Fibroblast of skin of scalp (primary cell): ENCODE measurements at places on chromosomes 3 and 15.

GRCh38 chr3:155391551-155391958, 98.1 kb upstream of the STRIT1 start:
- DNase-seq: peak; percentile 90

GRCh38 chr15:60096157-60096556, 92.0 kb downstream of the FOXB1 start:
- peak; percentile 67 for DNase-seq

DNA sequence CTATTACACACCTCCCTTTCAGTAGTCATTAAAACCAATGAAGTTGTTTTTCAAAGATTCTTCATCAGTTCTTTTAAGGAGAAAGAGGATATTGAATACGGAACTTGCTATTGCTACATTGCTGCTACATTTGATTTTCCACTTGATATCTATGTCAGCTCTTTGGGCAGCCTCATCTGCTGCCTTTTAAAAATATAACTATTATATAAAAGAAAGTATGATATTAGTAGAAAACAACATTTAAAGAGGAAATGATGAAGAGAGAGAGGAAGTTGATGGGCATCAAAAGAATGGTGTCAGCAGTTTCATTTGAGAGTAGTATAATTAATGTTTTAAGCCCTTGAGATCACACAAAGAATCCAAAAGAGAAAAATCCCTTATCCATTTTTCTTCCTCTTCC, 171.4 kb downstream of the NFKBIZ start:
- no peak for DNase-seq

DNA sequence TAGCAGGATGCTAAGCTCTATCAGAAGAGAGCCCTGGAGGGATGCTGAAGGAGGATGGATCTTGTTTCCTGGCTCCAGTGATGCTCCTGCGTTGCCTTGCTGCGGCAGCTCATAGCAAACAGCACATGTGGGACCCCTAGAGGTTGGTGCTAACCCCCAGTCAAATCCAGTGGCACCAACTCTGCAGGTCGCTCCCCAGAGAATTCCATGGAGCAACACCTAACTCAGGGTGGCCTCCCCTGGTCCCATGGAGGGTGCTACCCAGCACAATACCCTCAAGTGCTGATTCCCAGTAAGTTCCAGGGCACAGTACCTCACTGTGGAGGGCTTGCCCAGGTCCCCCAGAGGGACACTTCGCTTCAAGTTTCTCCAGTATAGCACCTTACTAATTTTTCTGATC, 231.2 kb downstream of the NEK10 start:
- DNase-seq: no peak

GRCh38 chr15:67180514-67181191, 73.8 kb downstream of the AAGAB start:
- no peak for DNase-seq

- DNase-seq: no peak
These were observed 98.6 kb upstream of the NUDT16 start for GRCh38 chr3:131282967-131283366.

DNA sequence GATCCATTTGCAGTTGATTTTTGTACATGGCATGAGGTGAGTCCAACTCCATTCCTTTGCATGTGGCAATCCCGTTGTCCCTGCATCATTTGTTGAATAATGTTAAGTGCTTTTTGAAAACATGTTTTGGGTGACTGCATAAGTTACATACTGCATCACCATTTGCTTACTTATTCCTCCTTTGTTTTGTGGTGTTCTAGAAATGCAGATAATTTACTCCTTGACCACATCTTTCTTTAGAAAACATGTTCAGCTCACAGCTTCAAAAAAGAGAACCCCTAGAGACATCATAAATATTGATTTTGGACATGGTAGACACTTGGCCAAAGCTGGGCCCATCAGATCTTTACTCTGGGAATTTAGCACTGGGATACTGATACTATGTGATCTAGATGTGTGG, 135.3 kb upstream of the DAZL start:
- DNase-seq: no peak

- DNase-seq: no peak
These were observed 399.0 kb upstream of the TPM1 start for GRCh38 chr15:62643572-62643971.

GRCh38 chr3:46729038-46729437, 11.4 kb upstream of the PRSS50 start:
- DNase-seq: no peak

- no peak for DNase-seq
These were observed 7.1 kb downstream of the GPD1L start for GRCh38 chr3:32113566-32113965.

GRCh38 chr15:83444936-83445335, 2.2 kb upstream of the SH3GL3 start:
- no peak for DNase-seq

DNA sequence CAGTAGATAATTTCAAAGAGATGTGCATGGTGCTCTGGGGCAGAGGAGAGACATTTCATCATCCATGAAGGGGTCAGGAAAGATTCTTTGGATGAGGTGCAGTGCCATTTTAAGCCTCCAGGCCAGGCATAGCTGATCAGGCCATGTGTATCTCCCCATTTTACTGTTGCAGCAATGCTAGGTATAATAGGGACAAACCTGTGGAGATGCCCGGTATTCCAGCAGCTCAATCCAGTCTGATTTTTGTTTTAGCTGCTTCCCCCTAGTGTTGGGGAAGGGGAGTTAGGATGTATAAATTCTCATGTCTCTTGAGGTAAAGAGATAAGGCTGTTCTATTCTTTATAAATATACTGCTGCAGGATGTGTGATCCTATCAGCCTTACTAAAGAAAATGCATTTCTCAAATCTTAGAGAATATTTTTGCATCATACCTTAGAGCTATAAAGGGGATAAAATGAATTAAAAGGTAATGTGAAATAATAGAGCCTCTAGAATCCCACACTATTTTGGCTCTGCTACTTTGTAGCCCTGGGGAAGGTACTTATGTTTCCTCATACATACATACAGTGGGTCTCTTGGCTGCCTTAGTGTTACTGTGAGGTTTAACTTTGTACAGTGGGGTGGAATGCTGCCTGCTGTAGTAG, 5.2 kb downstream of the CDV3 start:
- peak; percentile 58 for DNase-seq

DNA sequence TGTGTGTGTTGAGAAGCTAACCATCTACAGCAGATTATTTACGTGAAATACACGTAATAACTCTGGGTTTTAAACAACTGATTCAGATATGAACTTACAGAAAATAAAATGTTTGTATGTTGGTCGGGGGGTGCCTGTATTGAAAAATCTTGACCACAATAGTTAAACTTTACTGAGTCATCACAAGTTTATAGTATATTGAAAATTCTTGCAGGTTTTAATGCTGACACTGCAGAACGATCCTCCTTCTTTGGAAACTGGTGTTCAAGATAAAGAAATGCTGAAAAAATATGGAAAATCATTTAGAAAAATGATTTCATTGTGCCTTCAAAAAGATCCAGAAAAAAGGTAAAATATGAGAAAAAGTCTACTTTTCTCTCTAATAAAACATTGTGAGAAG, 41.3 kb upstream of the SLC22A13 start:
- DNase-seq: no peak

- DNase-seq: no peak
These were observed 16.9 kb downstream of the RFTN1 start for GRCh38 chr3:16496408-16497222.

DNA sequence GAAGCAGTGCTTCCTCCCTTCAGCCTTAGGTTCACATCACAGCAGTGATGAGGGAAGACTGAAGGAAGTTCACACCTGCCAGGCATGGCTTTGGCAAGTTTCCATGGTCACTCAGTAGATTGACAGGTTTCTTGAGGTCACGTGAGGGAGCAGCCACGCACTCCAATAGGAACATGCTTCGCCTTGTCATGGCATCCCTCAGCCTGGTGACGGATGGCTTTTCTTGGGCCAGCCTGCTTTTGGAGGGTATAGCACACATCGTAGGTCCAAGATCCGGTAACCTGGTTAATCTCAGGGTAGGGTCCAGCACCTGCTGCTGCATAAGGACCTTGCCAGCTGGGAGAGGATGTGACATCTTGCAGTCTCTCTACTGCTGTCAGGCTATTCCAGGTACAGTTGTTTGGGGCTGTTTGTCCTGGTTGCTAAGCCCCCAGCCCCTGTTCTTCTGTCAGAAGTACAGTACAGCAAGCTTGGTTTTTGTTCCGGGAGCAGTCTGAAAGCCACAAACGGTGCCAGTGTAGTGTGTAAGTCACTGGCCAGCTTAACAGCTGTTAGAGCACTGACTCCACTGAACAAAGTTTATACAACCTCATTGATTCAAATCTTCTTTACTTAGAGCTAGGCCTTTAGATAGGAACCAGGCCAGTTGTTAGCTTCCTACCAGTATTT, 42.3 kb downstream of the PSMD6 start:
- DNase-seq: no peak

DNA sequence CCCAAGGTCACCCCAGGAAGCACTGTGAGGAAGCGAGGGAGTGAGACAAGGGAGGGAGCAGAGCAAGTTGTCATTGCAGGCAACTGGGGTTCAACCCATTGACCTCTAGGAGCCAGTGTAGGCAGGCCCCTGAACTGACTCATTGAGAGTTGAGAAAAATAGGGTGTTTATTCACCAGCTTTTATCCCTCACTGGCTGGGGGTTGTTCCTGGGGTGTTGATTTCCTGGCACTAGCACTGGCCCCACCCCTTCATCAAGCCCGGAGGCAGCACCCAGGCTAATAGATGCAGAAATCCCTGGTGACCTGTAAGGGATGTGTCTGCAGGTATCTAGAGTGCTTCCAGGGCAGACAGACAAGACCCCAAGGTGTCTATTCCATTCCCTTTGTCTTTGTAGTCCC, 183.9 kb downstream of the ARRDC4 start:
- no peak for DNase-seq

DNA sequence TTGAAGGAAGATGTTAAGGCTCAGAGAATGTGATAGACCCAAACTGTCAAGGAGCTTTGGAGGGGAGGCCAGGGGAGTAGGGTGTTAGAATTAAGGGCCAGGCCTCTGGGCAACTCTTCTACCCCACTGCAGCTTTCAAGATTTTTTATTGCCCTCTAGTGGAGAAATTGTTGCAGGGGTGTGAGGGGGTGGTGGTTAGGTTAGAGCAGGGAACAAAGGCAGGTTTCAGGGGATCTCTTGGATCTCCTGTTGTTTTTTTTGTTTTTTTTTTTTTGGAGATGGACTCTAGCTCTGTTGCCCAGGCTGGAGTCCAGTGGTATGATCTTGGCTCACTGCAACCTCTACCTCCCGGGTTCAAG, 1.4 kb upstream of the SEC13 start:
- no peak for DNase-seq

GRCh38 chr3:18238746-18239331, 186.3 kb downstream of the SATB1 start:
- peak; percentile 34 for DNase-seq

DNA sequence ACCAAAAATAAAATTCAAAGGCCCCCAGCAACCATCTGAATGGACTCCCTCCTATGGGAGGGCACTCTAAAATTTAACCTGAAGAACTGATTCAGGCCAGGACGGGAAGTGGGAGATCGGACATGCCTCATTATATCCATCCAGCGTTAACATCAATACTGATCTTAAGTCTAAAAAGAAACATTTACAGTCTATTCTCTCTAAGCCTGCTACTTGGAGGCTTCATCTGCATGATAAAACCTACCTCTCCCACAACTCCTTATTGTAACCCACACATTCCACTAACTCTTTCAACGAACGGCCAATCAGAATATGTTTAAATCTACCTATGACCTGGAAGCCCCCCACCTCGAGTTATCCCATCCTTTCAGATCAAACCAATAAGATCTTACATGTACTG, 68.4 kb downstream of the HERC1 start:
- DNase-seq: no peak

DNA sequence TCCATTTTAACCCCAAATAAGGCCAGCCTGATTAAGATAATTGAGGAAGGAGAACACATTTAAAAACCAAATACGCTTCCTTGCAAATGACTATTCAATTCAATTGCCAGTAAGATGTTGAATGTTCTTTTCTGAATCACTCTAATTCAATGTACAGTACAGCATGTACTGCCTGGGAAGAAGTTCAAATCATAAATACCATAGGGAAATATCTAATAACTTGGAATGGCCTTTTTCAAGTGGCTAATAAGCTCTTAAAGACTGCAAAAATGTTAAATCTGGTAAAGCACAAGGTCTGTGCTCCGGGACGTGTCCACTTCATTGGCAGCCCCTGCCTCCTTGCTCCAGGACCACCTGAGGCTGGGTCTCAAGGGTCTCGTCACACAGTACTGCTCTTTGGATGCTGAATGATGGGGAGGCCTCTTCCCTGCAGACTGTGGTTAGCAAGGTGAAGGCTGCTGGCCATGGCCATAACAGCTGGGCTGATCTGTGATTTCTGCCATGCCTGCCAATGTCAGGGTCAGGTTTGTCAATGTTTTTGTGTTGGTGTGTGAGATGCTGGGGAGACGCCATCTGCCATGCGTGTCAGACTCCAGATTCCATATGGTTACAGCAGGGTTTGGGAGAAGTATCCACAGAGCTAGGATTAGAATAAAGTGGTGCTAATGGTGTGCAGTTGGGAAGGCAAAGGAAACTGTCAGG, 300.5 kb downstream of the ADAMTS17 start:
- DNase-seq: no peak

DNA sequence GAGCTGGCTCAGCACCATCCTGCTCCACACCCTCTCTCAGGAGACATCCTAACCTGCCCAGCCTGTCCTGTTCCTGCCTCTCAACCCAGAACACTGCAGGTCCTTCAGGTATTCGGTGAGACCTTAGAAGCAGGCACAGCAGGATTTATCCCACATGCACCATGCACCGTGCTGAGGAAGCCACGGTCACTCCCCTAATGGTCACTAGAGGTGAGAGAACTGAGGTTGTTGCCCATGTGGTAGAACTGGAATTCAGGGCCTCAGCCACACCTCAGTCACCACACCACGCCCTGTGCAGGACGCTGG, 36.9 kb downstream of the APBA2 start:
- no peak for DNase-seq

GRCh38 chr3:177104299-177104992, 92.8 kb downstream of the TBL1XR1 start:
- no peak for DNase-seq

- DNase-seq: no peak
These were observed 72.8 kb upstream of the ACAD9 start for GRCh38 chr3:128806588-128806987.

DNA sequence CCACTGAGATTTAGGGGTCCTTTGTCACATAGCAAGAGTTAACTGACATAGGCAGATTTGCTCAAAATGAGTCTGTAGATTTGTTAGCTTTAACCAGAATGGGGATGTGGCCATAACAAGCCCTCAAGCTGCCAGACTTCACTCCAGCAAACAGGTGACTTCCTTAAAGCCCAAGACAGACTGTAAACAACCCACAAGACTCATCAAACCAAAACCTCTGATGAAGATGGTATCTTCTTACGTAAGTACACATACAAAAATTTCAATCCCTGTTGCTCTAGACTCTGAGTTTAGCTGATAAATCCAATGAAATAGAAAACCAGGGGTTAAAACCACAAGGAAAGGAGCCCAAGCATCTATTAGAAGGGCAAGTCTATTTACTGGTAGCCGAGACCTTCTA, 18.2 kb upstream of the ZBTB20 start:
- no peak for DNase-seq

GRCh38 chr3:33115024-33115768, 1.4 kb downstream of the CRTAP start:
- DNase-seq: peak; percentile 73

- no peak for DNase-seq
These were observed 473.6 kb upstream of the CBLB start for GRCh38 chr3:106342386-106342785.
